Left lung (tissue), 14 donors: ENCODE measurements at places on chromosomes 16 and 17.

GRCh38 chr16:89097392-89097772 is 3.7 kb downstream of the ACSF3 start:
- peaks cover 29% of the 10 kb centered on the region for H3K36me3 ChIP-seq
- no peak overlapping the region for H3K4me3 ChIP-seq
- H3K27me3 ChIP-seq = no peaks in the 10 kb centered on the region
- peaks cover 64% of the 10 kb centered on the region for H3K4me1 ChIP-seq

GRCh38 chr17:46003907-46004748 is 5.1 kb downstream of the STH start:
- H3K27me3 ChIP-seq = no peaks in the 10 kb centered on the region
- DNase-seq = no peak
- no peak overlapping the region for H3K4me3 ChIP-seq
- H3K36me3 ChIP-seq = no peaks in the 10 kb centered on the region

DNA sequence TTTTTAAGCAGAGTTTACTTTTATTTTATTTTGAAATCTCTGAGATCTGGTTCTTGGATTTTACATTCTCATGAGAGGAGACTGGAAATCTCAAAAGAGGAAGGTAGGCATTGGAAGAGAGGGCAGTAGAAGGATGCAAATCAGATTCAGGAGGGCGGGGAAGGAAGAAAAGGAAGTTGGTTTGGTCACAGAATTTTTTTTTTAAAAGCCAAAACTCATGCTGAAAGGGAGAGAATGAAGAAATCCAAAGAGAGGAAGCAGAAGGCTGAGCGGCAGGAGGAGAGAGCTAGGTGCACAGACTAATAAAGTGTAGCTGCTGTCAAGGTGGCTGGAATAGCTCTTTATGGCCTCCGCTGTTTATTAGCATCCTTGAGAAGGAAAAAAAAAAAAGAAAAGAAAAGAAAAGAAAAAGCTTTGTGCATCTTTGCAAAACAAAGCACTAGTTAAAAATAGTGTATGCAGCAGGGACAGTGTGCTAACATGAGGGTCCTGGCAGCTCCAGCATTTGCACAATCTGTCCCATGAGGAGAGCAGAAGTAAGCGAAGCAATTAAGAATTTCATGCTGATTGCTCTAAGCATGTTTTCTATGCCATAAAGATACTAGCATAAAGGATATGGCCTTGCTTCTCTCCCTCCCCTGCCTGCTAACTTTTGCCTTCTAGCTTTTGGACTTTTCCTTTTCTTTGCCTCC is 194.2 kb downstream of the ZFHX3 start:
- H3K4me3 ChIP-seq = no peak overlapping the region
- DNase-seq = no peak
- no peak overlapping the region for H3K27ac ChIP-seq

- no peak overlapping the region for H3K4me3 ChIP-seq
- no peaks in the 10 kb centered on the region for H3K27me3 ChIP-seq
- DNase-seq = no peak
- H3K36me3 ChIP-seq = no peaks in the 10 kb centered on the region
- no peaks in the 10 kb centered on the region for H3K4me1 ChIP-seq
- H3K27ac ChIP-seq = no peak overlapping the region
Measured at GRCh38 chr17:69451416-69452394, 37.2 kb downstream of the MAP2K6 start.

DNA sequence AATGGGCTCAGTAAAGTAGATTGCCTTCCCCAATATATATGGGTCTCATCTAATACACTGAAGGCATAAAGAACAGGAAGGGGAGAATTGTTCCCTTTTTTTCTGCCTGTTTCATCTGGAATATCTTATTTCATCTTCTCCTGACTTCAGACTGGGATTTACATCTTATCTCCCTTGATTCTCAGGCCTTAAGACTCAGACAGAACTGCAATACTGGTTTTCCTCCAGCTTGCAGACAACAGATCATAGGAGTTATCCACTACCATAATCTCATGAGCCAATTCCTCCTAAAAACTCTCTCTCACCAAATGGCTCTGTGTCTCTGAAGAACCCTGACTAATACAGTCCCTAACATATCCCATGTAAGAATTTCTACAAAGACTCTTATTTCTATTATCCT is 390.7 kb downstream of the CDH8 start:
- H3K4me3 ChIP-seq = no peak overlapping the region
- H3K27ac ChIP-seq = no peak overlapping the region
- H3K4me1 ChIP-seq = no peaks in the 10 kb centered on the region
- H3K36me3 ChIP-seq = no peaks in the 10 kb centered on the region
- DNase-seq = no peak

DNA sequence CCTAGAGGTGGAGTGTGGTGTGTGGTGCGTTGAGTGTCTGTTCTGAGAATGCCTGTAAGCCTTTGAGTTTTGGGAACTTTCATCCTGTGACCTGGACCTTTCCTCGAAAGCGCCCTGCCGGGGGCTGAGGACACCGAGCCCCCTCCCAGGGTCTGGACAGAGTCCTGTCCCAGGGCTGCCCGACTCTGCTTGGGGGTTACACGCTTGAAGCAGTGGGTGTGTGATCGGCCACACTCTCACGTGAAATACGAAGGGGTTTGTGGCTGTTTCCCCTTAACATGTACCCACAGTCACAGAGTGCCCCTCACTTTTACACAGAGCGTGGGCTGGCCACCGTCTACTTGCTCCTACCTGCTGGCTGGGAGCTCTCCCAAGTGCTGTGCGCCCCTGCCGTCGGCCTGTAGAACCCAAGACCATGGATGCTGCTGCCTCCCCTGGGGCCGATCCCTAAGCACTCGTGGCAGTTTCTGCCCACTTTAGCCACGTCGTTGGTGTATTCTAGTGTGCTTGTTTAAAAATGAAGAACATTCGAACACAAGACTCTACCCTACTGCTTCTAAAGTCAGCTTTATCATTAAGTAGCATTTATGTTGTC is 6.8 kb downstream of the ZNF750 start:
- DNase-seq = no peak
- H3K27ac ChIP-seq = no peak overlapping the region
- H3K4me1 ChIP-seq = peaks cover 16% of the 10 kb centered on the region
